ENCODE measurements at places on chromosomes 1 and 21. TPM values are rescaled to one million over a fixed set of nuclear protein-coding genes. Genes with fewer than 3 reads are reported as not detected.

DNA sequence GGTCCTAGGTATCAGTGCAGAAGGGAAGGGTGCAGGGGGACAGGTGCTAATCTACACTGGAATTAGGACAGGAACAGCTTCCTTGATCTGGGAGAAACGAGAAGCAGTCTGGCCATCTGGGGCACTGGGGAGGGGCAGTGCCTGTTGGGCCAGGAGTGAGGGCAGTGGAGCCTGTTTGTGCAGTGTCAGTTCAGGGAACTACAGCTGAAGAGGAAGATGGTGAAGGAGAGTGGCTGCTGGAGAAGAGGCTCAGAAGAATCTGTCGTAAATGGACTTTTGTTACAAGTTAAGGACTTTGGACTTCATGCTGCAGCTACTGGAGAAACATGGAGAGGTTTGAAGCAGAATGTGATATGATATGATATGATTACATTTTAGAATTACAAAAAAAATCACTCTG lies 3.2 kb upstream of the TNFSF4 start:
- no peak for DNase-seq

GRCh38 chr21:29725025-29725736 lies 214.6 kb downstream of the GRIK1 start:
- DNase-seq = peak; percentile 24

DNA sequence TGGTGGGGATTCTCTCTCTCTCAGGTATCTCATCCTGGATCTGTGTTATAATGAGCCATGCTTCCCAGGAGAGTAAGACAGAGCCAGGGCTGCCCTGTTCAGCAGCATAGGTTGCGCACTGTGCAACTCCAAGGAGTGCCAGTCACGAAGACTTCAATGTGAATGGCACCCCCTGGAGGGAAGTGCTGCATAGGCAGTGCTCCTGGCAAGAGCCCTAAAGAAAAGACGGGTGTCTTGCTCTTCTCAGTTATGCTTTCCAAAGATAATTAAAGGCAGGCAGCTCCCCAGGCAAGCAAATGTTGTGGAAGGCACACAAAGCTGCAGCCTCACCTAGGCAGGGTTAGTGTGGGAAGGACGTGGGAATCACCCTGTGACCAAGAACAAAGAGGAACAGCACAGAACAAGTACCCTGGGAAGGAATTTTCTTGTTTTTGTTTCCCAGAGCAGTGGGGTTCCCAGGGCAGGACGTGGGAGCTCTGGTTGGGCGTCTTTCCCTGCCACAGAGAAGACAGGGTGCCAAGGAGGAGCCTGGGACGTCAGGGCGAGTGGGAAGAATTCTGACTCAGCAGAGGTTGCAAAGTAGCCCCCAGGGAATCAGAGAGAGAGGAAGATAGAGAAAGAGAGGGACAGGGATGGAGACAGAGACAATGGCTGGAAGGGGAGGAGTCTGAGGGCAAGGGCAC lies 120.9 kb downstream of the KCNN3 start:
- peak; percentile 79 for DNase-seq

DNA sequence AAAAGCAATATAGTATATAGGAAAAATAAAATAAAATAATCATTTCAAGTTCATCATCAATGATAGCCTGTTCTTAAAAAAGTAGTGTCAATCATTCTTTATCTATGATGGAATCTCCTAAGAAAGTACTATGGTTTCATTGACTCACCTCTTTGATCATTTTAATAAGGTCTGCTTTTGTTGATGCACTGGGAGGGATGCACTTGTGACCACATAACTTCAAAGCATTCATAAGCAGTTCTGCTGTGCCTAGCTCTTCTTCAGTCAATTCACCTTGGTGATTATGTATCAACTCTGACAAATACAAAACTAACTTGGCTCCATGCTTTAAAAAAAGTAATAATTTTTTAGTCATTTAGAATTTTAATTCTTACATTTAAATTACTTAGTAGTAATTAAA lies 84.8 kb upstream of the GNG4 start:
- DNase-seq = peak; percentile 26

The IARS2 gene
- total RNA-seq = 162 TPM

The ADAM30 gene
- total RNA-seq = not detected

Measured in PC-3 (cell line).